NK-92 treated with Interleukin-12 subunit alpha and Interleukin-12 subunit beta, amount 100 ng/mL, for 24 hours (cell line): ENCODE measurements at places on chromosomes 6 and 20.

DNA sequence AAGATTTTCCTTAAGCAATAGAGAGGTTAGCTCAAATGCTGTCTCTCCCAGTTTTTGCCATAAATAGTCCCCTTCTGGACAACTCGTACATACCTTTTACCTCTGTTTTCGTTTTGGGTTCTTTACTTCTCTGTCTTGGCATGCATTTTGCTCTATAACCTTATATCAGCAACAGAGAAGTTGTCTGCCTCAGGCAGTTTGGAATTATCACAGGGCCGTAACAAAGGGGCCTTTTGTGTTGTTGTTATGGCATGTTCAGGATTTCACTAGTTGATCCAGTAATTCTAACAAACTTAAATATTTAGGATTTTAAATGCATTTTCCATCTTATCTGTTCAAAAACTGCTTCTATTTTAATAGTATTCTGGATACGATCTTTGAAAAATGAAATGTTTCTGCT is 259.8 kb downstream of the CD109 start:
- DNase-seq = no peak

- no peak for DNase-seq
These were observed 322.8 kb downstream of the CD109 start for GRCh38 chr6:74018825-74019224.

DNA sequence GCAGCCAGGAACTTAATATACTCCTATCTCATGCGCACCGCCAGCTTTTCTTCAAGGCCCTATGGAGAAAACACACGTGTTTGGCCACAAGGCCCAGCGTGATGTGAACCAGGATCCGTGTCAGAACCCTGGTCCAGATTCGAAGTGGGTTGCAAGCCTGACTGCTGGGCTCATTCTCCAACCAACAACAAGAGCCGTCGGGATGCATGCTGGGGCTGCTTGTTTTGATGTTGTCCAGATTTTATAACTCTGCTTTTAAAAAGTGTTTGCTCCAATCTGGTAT is 463 bp upstream of the SLC22A2 start:
- DNase-seq = no peak

- DNase-seq = no peak
These were observed 804.5 kb upstream of the CITED2 start for GRCh38 chr6:140178935-140179334.

DNA sequence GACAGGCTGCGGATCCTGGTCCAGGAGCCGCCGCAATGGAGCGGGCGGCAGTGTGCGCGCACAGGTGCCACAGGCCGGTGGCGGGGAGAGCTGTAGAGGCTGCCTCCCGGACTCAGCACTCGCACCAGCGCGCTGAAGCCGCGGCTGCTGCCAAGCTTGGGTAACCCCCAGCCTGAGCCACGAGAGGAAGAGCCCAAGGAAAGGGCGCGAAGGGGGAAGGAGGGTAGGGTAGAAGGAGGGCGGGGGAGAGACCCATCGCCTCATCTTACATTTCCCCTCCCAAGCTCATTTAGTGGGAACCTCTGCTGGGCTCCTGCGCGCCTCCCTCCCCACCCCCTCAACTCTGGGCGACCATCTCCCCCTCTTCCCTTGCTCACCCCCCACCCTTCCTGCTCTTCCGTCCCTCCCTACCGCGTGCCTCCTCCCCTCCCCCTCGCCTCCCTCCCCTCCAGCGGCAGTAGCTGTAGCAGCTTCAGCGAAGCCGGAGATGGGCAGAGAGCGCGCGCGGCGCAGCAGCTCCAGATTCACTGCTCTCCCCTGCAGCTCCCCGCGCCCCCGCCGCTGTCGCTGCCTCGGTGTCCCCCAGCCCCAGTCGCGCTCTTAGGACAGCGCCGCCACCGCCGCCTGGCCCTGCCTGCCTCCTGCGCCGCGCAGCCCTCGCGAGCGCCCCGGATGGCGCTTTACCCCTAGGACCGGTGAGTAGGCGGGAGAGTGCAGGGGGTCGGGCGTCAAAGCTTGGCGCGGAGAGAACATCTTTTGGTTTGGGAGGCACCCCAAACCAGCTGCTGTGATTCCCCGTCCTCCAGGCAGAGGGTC is at the start of gene FUT9:
Gene FUT9, plus strand, starts transcription at position 457 of the 816 bp plus-strand sequence. CDS start 187,182 bp downstream, outside the sequence.
- DNase-seq = no peak

DNA sequence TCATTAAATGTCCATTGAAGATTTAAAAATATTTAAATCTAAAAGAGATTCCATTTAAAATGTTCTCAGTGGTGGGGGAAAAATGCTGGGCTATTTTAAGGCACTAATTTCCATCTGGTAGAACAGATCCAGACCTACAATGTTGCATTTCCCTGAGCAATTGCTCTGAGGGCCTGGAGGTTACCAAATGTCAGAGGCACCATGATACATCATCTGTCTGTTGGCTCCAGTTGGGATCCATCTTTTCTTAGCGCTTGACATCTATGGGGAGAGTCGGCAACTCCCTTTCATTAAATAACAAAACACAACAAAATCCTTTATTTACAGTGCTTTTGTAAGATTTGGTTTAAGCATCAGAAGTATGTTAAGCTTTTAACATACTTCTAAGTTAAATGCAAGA is 224.5 kb downstream of the FOXC1 start:
- DNase-seq = no peak

DNA sequence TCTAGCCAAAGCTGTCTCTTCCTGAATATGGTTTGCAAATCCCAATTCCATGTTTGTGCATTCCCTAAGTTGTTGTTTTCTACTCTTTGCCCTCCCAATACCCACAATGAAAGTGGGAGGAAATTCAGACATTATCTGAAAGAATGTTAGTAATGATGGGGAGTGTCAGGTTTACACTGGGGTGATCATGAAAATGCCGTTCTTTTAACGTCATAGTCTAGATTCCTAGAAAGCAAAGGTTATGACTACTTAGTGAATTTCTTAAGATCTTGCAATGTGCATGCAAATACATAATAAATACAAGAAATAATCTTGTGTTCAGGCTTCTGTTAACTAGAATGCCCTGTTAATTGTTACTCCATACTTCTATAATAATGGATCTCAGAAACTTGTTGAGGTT is 101.0 kb downstream of the LCA5 start:
- no peak for DNase-seq

- DNase-seq = no peak
These were observed 15.3 kb upstream of the ABRACL start for GRCh38 chr6:139013185-139013800.

GRCh38 chr6:16183187-16183664 is 54.3 kb downstream of the MYLIP start:
- no peak for DNase-seq
